ENCODE measurements at places on chromosomes 4 and X.

GRCh38 chr4:41050880-41051775 lies 163.2 kb downstream of the APBB2 start:
- no peak for DNase-seq

DNA sequence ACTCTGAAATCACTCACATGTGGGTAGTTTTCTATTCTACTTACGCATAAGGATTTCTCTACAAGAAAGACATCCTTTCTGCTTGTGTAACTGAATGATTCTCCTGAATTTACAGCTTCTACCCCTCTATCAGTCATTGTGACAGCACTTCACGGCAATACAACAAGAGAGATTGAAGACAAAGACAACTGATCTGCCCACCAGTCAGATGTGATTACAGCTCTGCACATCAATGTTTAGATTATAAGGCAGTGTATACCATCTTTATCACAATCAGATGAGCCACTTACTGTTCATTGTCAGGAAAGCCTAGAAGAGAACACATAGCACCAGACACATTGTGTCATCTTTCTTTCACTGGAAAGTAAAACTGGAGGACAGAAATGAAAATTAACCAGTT lies 324.4 kb downstream of the CENPC start:
- no peak for DNase-seq

DNA sequence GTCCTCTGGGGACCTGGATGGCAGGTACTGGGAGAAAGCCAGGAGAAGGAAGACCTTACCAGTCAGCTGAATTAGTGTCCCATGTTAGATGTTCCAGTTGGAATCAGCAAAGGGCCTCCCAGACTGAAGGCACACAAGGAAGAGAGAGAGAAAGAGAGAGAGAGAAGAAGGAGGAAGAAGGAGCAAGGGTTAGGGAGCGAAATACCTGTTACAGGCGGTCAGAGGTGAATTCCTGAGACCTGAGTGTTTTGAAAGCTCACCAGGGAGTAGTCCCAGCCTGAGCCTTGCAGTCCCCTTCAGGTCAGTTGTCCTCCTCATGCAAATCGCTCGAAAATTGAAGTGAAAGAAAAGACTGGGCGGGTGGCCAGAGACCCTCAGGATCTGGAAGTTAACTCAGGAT lies 60.3 kb downstream of the USP11 start:
- DNase-seq: no peak

- DNase-seq: no peak
These were observed 242.9 kb upstream of the CNKSR2 start for GRCh38 chrX:21131346-21131745.

GRCh38 chr4:151198748-151199147 lies 78.2 kb upstream of the PRSS48 start:
- DNase-seq: no peak

Measured in activated CD8-positive, alpha-beta memory T cell treated with anti-CD3 and anti-CD28 coated beads for 1 hour (primary cell).